ENCODE measurements at places on chromosomes 1 and 21. TPM values are rescaled to one million over a fixed set of nuclear protein-coding genes. Genes with fewer than 3 reads are reported as not detected.

- no peak for DNase-seq
These were observed 213.7 kb downstream of the LRRC40 start for GRCh38 chr1:69991644-69992043.

DNA sequence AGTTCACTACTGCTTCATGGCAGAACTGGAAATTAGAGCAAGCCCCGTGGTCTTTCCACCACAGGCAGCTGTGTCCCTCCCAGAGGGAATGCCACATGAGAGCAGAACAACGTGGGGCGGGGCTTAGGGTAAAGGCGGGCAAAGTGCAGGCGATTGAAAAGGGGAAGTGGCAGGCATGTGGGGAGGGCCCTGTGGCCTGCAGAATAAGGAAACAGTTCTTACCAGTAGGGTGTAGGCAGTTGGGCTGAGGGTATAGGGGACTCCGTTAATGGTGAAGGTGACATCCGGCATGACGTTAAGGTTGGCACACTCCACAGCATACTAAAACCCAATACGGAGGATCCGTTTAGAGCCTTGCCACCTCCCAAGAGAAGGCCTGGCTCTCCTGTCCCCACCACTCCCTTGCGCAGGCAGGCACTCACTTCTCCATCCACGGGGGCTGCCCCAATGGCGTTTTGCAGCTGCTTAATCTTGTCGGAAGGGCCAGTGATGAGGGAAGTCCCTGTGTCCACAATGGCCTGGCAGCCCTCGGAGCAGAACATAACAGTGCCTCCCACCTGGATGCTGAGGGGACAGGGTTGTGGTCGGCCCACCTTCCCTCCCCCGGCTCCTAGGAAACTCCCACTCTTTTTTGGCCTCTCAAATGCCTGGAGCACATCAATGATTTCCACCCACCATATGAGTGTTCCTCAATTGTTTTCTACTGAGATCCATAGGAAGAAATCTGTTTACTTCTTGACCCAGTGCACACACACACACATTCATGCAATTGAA, 9.1 kb upstream of the RAB7B start:
- no peak for DNase-seq

The UBE2U gene
- not detected for total RNA-seq

DNA sequence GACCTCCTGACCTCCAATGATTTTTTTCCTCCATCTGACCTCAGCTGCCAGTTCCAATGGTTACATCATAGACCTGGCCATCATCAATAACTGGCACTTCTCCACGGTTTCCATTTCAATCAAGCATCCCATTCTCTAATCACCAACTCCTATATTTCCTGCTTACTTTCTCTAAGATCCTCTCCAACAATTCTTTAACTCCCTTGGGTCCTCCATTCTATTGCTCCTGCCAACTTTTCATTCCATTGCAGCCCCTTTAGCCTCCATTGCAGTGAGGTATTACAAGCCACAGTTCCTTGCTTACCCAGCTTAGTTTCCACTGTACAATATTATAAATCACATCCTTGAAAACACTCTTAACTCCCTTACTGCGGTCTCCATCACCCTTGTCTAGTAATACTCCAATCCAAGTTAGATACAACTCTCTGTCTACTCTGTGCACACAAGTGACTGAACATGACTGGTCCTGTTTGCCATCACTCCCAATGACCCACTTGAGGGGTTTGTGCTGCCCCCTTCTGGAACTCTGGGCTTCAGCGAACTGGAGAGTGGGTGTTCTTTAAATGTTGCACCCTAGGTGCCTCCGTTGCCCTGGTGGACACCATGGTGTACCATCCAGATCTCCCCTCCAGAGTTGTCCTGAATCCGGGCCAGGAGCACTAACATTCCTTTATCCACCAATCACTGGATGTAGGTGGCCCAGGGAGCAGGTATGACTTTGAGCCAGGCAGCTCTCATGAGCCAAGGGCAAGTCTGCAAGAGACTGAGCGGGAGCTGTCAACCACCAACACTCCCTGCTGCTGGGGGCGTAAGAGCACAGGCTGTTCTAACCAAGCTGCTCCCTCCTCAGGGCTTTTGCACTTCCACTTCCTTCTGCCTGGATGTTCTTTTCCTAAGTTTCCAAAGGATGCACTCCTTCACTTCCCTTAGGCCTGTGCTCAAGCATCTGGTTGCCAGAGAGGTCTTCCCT, 3.7 kb upstream of the FNDC7 start:
- DNase-seq = no peak

The SLAMF7 gene
- total RNA-seq = not detected

GRCh38 chr1:159870704-159871103, 8.2 kb upstream of the VSIG8 start:
- no peak for DNase-seq
